ENCODE measurements at places on chromosomes 4 and X. TPM values are rescaled to one million over a fixed set of nuclear protein-coding genes. Genes with fewer than 3 reads are reported as not detected.

ZGRF1 gene
- total RNA-seq = 19.7 TPM

RXFP1 gene
- total RNA-seq = not detected

DNA sequence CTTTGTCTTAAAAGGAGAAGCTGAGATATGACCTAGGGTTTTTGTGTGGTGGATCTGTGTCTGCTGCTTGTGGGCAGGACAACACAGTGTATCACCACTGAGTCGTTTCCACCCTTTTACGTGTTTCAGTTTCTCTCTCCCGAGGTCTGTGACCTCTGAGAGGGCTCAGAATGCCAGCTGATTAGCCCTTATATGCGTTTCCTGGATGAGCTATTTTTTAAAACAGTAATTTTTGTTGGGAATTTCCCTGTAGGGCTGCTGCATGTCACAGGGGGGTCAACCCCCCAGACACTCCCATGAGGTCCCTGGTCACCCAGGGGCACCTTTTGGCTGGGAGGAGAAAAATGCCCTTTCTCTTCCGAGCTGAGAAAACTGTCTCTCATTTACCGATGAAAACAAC is 170.4 kb upstream of the CASK start:
- DNase-seq = no peak
- no peak overlapping the region for H3K4me3 ChIP-seq
- no peaks in the 10 kb centered on the region for H3K36me3 ChIP-seq
- no peaks in the 10 kb centered on the region for H3K27me3 ChIP-seq

DNA sequence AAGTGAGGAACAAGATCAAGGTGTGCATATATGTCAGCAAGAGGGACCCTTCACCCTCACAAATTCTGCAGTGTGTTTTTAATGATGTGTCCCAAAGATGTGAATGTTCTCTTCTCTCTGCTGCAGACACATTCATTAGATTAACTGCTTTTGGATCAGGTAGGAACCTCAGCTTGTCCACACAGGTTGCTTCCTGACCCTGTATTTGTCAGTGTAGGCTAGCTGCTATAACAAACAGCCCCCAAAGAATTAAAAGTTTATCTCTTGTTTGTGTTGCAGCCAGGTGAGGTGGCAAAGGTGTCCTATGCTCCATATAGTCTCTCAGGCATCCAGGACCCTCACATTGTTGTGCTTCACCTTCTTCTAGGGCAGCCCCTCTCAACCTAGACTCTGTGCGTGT is 17.8 kb downstream of the XG start:
- H3K36me3 ChIP-seq = peaks cover 1% of the 10 kb centered on the region
- H3K4me1 ChIP-seq = peaks cover 30% of the 10 kb centered on the region
- DNase-seq = no peak
- H3K27ac ChIP-seq = no peak overlapping the region

- H3K4me3 ChIP-seq = peak overlapping the region; percentile 68
- H3K27ac ChIP-seq = peak overlapping the region; percentile 52
- no peaks in the 10 kb centered on the region for H3K36me3 ChIP-seq
- H3K4me1 ChIP-seq = peaks cover 29% of the 10 kb centered on the region
- DNase-seq = peak; percentile 17
Observed at GRCh38 chr4:54230484-54231418, 1.7 kb downstream of the PDGFRA start.

Measured in progenitor cell of endocrine pancreas (in vitro differentiated cells).